MM.1S (cell line): ENCODE measurements at places on chromosomes 16 and 17.

DNA sequence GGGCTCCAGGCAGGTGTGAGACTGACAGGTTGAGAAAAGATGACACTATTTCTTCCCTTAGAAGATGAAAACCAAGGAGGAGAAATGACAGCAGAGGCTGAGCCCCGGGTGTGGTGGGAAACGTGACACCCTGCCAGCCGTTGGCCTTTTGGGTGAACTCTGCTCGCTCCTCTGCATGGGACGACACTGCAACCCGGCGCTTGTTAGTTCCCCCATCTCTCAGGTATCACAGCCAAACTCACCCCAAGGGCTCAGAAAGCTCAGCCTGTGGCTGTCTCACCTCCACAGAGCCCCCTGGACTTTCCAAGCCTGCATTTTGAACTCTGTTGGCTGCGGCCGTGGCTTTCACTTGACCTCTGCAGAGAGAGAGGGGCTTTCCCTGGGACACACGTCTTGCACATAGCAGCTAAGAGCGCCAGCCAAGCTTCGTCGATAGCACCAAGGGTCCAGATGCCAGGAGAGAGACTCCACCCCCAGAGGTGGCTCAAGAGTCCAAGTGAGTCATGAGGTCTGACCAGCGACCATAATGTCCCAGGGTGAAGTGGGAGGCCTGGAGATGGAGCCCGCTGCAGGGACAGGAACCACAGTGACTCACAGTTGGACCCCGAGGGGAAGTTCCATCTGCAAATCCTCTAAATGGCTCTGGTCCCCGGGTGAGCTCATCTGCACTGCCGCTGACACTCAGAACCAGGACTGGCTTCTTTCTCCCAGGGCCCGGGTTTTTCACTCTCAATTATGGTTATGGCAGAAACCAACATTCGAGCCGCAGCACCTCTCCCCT is 301.9 kb downstream of the SOX9 start:
- peak; percentile 87 for DNase-seq
- H3K27me3 ChIP-seq = no peaks in the 10 kb centered on the region
- peaks cover 12% of the 10 kb centered on the region; the same call in 1 of the 2 replicates for H3K36me3 ChIP-seq
- peak overlapping the region; percentile 96 for H3K27ac ChIP-seq
- H3K4me1 ChIP-seq = peaks cover 38% of the 10 kb centered on the region
- H3K4me3 ChIP-seq = peak overlapping the region; percentile 30

DNA sequence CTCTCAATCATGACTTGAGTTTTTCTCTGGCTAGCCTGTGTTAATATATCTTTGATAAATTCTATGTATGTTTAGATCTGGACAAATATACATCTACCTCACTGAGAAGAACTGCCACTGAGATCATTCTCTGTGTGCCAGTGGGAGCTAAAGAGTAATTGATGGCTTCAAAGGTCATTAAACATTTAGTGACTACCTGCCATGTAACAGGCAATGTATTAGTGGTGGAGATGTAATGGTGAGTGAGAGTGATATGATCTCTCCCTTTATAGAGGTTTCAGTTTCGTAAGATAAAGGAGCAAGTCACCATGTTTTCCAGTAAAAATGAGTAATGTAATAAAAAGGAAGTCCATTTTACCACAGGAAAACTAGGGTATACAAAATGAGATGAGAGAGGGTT is 235.8 kb upstream of the CDH8 start:
- no peak overlapping the region for H3K27ac ChIP-seq
- H3K4me3 ChIP-seq = no peak overlapping the region
- H3K4me1 ChIP-seq = no peaks in the 10 kb centered on the region
- no peaks in the 10 kb centered on the region for H3K36me3 ChIP-seq

GRCh38 chr16:66706506-66706880 is 9.9 kb upstream of the CMTM4 start:
- no peak overlapping the region for H3K27ac ChIP-seq
- no peak for DNase-seq
- H3K36me3 ChIP-seq = no peaks in the 10 kb centered on the region
- no peak overlapping the region for H3K4me3 ChIP-seq

- no peak overlapping the region for H3K27ac ChIP-seq
- H3K27me3 ChIP-seq = no peaks in the 10 kb centered on the region
- no peaks in the 10 kb centered on the region for H3K36me3 ChIP-seq
Observed at GRCh38 chr16:28902909-28903308, 22.1 kb downstream of the RABEP2 start.

- peaks cover 6% of the 10 kb centered on the region for H3K4me1 ChIP-seq
- H3K36me3 ChIP-seq = no peaks in the 10 kb centered on the region
- DNase-seq = no peak
- H3K27me3 ChIP-seq = peaks cover 81% of the 10 kb centered on the region
Observed at GRCh38 chr17:49521088-49521450, 26.0 kb downstream of the NGFR start.

DNA sequence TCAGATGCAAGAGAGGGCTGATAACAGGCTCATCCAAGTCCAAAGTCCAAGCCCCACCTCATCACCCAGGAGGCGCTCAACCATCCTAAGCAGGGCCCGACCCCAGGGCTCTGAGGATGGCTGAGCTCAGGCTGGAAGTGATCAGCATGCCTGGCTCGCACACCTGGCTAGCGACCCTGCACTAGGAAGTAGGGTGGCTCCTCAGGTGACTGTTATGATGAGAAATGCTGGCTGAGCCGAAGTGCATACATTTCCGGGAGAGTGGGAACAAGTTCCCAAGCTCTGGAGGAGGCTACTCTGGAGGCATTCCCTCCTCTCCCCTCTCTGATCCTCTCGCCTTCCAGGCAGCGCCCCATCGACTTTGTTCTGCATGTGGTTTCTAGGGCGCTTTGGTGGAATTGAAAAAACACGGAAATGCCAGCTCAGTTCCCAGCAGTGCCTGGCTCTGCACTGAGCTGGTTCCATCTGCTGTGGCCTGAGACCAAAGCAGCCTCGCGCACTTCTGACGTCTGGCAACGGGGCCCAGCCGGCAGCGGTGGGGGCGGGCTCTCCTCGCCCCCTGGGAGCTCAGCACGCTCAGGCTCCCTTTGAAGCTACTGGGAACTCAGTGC is 130.3 kb downstream of the IRF8 start:
- DNase-seq = no peak
- H3K27me3 ChIP-seq = peaks cover 20% of the 10 kb centered on the region
- H3K4me1 ChIP-seq = no peaks in the 10 kb centered on the region
- no peak overlapping the region for H3K4me3 ChIP-seq
- H3K36me3 ChIP-seq = no peaks in the 10 kb centered on the region
- H3K27ac ChIP-seq = no peak overlapping the region

DNA sequence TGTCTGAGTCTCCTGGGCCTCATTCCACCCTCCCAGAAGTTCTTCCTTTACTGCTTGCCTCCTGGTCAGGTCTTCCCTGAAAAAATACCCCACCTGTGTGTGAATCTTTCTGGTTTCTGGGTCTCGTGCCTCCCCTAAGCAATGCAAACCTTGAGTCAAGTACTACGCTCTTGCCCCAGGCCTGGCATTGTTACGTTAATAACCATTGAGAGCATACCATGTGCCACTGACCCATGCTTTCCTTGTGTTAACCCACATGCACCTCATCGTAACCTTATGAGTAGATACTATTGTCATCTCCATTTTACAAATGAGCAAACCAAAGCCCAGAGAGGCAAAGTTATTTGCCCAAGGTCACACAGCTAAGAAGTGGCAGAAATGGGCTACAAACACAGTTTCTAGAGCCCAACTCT is 25.4 kb upstream of the TOB1 start:
- no peak for DNase-seq
- no peaks in the 10 kb centered on the region for H3K36me3 ChIP-seq
- no peaks in the 10 kb centered on the region for H3K27me3 ChIP-seq
- H3K4me3 ChIP-seq = no peak overlapping the region
- H3K27ac ChIP-seq = no peak overlapping the region
- peaks cover 13% of the 10 kb centered on the region for H3K4me1 ChIP-seq

- no peaks in the 10 kb centered on the region for H3K27me3 ChIP-seq
- H3K36me3 ChIP-seq = peaks cover 11% of the 10 kb centered on the region
- no peak overlapping the region for H3K27ac ChIP-seq
- no peak for DNase-seq
- no peak overlapping the region for H3K4me3 ChIP-seq
Observed at GRCh38 chr16:28101533-28101890, 38.0 kb upstream of the GSG1L start.

DNA sequence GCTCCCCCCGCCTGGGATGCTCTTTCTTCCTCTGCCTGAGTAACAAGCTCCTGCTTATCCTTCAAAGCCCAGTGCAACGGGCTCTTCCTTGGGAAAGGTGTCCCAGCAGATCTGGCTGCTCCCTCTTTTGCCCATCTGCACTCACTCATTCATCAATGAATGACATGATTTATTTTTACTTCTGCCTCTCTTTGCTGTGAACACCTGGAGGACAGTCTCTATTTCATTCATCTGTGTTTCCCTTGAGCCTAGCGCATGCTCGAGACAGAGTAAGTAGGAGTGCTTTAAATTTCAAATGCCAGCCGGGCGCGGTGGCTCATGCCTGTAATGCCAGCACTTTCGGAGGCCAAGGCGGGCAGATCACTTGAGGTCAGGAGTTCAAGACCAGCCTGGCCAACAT is 22.0 kb upstream of the GINS2 start:
- peaks cover 6% of the 10 kb centered on the region; the same call in 1 of the 2 replicates for H3K27me3 ChIP-seq
- no peaks in the 10 kb centered on the region for H3K36me3 ChIP-seq
- DNase-seq = no peak
- no peak overlapping the region for H3K4me3 ChIP-seq

DNA sequence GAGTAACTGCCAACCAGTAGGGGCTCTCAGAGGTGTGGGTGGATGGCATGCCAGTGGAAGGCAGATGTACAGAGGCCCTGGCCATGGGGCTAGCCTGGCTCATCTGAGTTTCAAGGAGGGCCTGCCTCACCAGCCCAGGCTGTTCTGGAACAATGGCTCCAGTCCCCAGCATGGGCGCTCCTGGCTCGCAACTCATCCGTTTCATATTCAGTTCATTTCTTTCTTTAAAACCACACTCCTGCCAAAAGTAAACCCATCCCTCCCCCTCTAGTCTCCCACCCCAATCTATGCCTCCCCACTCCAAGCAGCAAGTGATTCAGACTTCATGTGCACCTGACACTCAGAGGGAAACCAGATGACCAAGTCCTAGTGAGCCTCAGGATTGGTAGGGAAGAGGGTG is 2.4 kb downstream of the CCL13 start:
- H3K27me3 ChIP-seq = no peaks in the 10 kb centered on the region
- H3K36me3 ChIP-seq = no peaks in the 10 kb centered on the region
- no peak overlapping the region for H3K27ac ChIP-seq

DNA sequence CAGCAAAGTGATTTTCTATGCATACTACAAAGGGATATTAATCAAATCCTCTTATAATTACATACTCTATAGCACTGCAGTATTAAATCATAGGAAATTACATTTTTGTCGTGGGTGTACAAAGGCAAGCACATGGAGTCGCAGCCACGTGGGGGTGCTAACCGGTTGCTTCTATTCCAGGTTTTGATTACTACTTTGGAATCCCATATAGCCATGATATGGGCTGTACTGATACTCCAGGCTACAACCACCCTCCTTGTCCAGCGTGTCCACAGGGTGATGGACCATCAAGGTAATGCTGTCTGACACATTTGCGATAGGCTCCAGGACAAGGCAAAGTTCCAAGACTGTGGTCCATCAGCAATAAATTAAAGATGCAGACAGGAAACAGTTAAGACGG is 60.1 kb downstream of the ARSG start:
- DNase-seq = no peak
- H3K4me3 ChIP-seq = no peak overlapping the region
- no peaks in the 10 kb centered on the region for H3K36me3 ChIP-seq
- no peak overlapping the region for H3K27ac ChIP-seq
- H3K27me3 ChIP-seq = no peaks in the 10 kb centered on the region
- H3K4me1 ChIP-seq = no peaks in the 10 kb centered on the region

DNA sequence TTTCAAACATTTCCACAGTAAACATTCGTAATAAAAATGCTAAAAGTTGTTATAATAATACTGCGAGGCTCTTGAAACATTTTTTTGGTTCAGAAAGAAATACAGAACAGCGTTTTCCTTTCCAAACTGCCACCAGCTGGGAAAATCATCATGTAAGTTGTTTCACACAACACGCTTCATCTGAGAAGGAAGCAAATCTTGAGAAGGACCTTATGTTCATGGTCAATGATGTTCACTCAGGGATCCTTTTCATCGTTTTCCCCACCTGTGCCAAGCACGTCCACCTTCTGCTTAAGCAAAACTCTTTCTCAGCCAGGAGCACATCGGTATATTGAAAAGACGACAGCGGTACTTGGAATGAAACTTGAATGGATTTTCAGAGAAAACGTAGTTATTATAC is 274.5 kb upstream of the ELAC2 start:
- H3K36me3 ChIP-seq = no peaks in the 10 kb centered on the region
- DNase-seq = no peak
- H3K4me3 ChIP-seq = no peak overlapping the region
- H3K4me1 ChIP-seq = no peaks in the 10 kb centered on the region
- H3K27me3 ChIP-seq = no peaks in the 10 kb centered on the region
- no peak overlapping the region for H3K27ac ChIP-seq

GRCh38 chr16:85735225-85735635 is 15.7 kb downstream of the C16orf74 start:
- DNase-seq = no peak
- no peak overlapping the region for H3K27ac ChIP-seq

DNA sequence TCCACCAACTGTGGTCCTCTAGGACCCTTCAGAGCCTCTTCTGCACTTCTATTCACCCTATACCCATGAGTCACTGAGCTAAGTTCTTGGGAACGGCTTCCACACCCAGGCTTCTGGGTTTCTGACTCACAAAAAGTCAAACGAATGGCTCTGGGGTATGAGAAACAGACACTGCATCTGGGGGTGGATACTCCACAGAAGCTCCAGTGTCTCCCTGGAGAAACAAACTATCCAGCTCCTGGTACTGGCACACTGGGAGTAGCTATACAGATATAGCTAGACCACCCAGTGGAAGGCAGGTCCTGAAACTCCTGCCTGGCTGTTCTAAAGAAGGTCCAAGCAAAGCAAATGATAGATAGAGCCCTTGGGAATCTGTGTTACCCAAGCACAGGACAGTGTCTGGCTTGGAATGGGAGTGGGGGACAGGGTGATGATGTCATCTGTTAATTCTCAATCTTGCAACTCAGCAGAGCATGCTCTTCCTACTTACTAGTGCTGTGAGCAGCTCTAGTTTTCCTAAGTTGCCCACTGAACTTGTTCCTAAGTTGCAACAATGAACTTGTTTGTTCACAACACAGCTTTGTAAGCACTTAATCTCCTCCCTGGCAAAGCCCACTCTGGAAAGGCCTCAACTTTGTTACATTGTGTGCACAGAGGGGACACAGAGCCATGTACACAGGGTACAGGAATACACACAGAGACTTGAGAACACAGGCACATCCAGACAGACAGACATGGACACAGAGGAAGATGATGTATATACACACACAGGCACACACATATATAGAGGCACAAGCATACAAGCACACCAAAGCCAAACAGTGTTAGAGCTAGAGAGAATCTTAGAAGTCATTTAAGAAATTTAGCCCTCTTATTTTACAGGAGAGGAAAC is 6.7 kb downstream of the MMP28 start:
- no peak for DNase-seq
- no peak overlapping the region for H3K27ac ChIP-seq
- no peaks in the 10 kb centered on the region for H3K36me3 ChIP-seq
- H3K4me3 ChIP-seq = no peak overlapping the region
- H3K27me3 ChIP-seq = no peaks in the 10 kb centered on the region; the same call in 1 of the 2 replicates
